Tongue (tissue), 3 donors: ENCODE measurements at places on chromosomes 12 and 14.
A peak's percentile ranks its signal among the peaks of the same experiment; 100 is the strongest.

DNA sequence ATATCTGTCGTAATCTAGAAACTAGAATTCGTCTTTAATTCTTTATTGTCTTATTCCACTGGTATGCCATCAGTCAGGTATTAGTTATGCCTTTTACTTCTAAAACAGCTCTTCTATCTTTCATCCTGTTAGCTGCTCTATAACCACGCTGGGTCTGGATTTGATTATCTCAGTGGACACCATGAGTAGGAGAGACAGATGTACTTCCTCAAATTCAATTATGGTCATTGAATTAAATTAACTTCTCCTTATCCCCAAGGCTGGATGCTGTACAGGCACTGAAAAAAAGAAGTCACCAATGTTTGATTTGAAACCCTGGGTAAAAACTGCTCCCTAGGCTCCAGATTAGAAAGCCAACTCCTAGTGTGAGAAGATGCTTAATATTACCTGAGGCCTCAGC is 107.3 kb downstream of the PIK3C2G start:
- DNase-seq: no peak

- DNase-seq: no peak
Measured at GRCh38 chr12:21827083-21827482, 52.6 kb upstream of the KCNJ8 start.

- DNase-seq: no peak
Measured at GRCh38 chr12:42789808-42790760, 200.5 kb upstream of the PRICKLE1 start.

GRCh38 chr12:6533653-6533922 is 729 bp upstream of the GAPDH start:
- DNase-seq: no peak

DNA sequence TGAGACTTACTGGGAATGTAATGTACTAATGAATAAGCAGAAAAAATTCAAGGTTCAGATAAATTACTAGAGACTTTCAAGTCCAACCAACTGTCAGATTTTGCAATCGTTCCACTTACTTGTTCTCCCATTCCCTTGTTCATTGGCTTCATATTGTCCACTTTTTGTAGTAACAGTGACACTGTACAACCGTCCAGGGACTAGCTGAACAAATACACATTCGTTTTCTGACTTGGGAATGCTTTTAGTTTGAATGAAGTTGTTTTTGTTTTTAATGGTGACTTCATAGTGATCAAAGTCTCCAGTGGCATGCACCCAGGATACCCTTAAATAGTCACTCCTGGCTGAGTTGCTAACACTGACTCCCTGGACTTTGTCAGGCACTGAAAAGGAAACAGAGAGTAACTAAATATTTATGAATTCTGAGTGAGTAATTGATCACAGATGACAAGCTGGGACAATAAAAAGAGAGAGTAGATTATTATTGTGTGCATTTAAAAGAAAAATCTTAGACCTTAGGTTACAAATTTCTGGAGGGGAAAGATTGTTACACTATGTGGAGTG is 65.4 kb downstream of the PTPRB start:
- DNase-seq: no peak

- DNase-seq: no peak
Measured at GRCh38 chr14:61196034-61196433, 85.1 kb downstream of the TMEM30B start.

DNA sequence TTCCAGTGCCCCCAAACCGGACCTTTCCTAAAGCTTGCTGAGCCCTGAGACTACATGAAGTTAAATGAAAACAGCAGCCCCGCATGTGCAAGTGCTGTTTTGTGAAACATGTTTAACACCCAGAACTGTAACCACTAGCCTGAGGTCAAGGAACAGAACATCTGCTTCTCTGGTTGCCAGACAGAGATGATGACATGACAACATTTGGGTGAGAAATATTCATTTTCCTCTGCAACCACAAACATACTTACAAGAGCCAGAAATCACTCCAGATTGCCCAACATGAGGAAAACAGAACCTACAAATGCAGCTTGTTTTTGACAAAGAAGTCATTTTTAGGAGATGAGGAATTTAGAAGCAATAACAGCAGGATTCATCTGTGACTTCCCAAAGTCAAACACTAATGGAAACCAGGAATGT is 110.4 kb downstream of the BCAT1 start:
- peak; percentile 79 for DNase-seq

DNA sequence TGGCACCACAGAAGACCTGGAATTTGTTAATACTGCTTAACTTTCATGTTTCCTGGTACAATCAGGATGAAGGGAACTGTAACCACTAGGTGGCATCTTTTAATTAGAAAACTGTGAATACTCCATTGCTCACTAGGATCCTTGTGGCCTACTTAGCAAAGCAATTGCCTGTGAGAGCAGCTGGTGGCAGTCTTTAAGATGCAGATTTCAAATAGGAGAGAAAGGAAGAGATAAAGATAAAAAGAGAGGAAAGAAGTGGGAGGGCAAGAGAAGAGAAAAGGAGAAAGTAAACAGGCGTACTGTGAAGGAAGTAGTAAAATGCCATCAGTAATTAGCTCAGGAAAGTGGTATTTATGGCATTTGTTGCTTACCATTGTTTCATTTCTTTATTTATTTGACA is 114.5 kb downstream of the RAD51B start:
- peak; percentile 90 for DNase-seq

GRCh38 chr14:76603713-76604112 is 157.6 kb upstream of the VASH1 start:
- DNase-seq: no peak

- DNase-seq: peak; percentile 40
Measured at GRCh38 chr12:25276199-25276937, 25.6 kb upstream of the KRAS start.

DNA sequence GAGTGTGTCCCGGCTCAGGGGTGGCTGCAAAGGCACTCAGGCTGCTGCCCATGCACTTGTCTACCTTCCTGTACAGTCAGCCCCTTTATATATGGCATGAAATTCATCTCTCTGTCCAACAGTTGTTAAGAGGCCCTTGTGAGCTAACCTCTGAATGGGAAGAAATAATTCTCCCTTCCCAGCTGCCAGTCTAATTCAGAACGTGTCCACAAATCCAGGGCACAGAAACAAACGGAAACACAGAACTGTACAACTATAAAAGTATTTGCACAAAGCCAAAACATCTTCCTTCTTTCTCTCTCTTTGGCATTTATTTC is 849 bp downstream of the KRT5 start:
- peak; percentile 55 for DNase-seq

DNA sequence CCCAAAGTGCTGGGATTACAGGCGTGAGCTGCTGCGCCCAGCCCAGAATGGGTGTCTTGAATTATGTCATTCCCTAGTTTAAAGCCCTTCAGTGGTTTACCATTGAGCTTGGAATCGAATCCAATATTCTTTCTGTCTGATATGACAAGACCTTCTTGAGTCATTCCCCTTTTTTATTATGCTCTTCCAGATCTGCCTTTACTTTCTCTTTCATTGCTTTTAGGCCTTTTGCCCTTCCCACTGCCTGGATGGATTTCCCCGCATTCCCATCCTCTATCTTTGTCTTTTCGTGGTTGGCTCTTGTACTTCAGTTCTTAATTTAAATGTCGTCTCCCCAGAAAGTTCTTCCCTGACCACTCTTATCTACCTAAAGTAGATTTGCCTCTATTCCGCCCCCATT is 1.6 kb downstream of the TRAFD1 start:
- DNase-seq: no peak

DNA sequence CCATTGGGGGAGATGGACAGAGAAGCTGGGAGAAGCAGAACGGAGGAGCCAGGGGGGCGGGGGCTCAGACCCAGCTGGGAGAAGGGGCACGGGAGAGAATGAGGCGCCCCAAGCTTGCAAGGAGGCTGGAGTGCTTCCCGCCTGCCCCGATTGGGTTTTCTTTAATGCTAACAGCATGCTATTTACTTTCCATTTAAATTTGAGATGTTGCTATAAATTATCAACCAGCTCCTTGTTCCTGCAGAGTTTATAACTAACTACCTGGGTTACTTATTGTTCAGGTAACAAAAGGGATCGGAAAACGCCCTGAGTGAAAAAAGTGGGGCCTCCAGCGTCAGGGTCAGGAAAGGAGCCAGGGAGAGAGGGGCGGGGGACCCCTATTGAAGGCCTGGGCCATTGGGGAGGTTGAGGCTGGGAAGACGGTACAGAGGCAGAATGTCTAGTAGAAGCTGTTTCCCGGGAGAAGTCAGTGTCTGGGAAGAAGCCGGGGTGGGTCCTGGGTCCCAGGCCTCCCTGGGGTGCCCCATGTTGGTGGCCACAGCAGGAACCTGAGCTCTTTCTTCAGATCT is 2.5 kb downstream of the HNF1A start:
- DNase-seq: no peak

DNA sequence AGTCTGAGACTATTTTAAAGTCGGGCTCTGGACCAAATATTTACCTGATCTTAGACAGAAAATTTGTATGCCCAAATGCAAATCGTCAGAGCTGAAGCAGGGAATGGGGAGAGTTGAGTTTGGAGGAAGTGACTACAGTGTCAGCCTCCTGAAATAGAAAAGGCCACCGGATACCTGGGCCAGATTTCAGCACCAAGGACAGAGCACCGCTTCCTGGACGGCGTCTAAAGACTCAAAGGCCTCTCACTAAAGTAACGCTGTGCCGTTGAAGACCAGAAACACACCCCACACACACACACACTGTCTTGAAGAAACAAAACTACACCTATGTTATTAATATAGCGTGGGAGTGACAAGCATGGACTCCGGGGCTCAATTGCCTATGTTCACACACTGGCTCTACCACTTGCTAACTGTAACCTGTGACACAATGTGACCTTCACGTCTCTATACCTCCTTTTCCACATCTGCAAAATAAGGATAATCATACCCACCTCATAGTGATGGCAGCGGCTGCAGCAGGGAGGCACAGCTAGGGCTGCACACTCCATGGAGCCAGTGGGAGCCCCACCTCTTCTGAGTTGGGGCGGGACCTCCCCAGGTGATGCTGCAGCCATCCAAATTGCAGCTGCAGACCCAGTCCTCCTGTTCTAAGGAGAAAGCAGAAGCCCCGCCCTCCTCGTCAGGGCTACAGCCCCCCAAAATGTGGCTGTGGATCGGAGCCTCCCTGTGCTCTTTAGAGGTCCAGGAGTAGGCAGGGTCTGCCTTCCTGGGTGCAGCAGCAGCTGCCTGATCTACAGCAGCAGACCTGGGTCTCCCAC is 35.6 kb downstream of the KRT76 start:
- DNase-seq: peak; percentile 92

- no peak for DNase-seq
Measured at GRCh38 chr12:19110221-19110940, 19.2 kb upstream of the PLEKHA5 start.

DNA sequence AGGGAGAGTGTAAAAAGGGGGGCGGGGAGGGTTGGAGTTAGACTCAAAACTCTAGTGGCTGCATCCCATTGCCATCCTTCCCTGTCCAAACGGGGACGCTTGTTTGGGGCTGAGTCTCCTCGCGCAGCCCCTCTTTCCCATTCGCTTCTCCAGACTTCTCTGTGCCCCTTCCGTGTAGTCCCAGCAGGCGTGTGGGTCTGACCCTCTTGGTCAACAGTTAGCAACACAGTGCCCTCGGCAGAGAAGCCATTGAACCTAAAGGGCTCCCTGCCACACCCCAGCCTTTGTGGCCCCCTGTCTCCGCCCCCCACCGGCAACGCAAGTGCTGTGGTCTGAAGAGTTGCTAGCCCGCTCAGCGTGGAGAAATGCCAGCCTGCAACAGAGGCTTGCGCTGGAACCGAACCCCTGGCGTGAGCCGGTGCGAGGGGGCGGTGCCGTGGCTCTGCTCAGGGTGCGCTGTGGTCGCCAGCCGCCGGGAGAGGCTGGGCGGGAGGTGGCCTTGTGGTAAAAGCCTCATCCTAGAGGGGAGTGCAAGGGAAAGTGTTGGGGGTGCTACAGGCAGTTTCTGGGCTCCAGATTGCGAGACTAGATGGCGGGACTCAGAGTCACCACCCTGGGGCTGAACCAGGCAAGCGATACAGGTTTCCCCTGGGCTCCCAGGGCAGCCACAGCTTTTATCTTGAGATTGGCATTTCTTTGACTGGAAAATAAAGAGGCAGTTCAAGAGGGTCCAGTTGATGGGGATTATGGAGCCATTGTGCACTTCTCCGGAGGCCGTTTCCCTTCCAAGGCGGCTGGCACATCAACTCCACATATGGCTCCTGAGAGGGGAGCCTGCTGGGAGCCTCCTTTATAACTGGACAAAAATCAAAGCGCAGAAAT is 2.1 kb downstream of the PLXNC1 start:
- peak; percentile 12 for DNase-seq

- DNase-seq: no peak
Measured at GRCh38 chr12:79252358-79253075, 387.9 kb downstream of the SYT1 start.

GRCh38 chr14:95523815-95524448 is 7.5 kb upstream of the SYNE3 start:
- DNase-seq: no peak

- no peak for DNase-seq
Measured at GRCh38 chr14:51545396-51545795, 106.3 kb upstream of the FRMD6 start.

DNA sequence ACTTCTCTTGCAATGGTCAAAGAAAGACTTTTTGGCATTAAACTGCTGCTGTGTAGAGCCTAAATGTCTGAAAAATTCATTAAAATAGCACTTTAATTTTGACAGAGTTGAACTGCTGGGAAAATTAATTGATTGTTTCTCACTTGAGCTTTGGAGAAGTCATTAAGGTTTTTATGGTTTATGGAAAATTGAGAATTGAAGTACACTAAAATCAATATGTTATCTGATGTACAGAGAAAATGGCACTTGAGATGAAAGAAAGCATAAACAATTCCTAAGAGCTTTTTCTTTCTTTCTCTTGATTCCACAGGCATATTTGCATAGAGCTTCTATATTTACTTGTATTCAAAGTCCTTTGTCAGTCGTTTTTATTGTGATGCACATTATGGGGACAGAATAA is 188.5 kb upstream of the CAND1 start:
- DNase-seq: no peak

- no peak for DNase-seq
Measured at GRCh38 chr12:120076651-120077050, 39.9 kb downstream of the RAB35 start.

DNA sequence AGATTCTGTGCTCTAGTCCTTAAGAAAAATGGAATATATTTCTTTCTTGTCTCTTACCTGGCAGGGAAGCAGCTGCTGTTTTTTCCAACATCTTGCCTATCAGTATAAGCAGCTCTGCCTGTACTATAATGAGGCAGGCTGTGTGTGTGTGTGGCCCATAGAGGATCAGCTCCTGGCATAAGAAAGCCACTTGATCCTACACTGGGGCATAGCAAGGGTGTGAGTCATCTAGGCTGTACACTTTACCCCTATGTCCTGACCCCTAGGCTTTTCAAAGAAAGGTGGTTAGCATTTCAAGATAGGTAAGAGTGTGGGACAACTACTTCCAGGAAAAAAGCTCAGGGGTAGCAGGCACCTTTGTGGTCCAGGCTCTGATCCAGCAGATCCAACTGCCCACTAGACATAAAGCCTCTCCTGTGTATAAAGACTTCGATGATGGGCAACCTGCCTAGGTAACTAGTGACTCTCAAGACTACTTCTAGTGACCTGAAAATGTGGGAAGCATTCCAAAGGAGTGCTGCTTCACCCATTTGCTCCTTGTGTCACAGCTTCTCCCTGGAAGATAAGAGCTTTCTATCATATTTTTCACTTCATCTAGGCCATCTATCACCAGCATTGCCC is 4.9 kb upstream of the SENP1 start:
- DNase-seq: no peak

- no peak for DNase-seq
Measured at GRCh38 chr14:105137481-105138020, 31.0 kb downstream of the JAG2 start.

- peak; percentile 64 for DNase-seq
Measured at GRCh38 chr12:132329036-132329719, at the start of gene GALNT9. GALNT9 (minus strand) TSS chr12:132329589; CDS start chr12:132329203, 386 bp downstream.
